ENCODE measurements at places on chromosomes 2 and 18. TPM values are rescaled to one million over a fixed set of nuclear protein-coding genes. Genes with fewer than 3 reads are reported as not detected.

TRIM43 gene
- not detected for total RNA-seq

DNA sequence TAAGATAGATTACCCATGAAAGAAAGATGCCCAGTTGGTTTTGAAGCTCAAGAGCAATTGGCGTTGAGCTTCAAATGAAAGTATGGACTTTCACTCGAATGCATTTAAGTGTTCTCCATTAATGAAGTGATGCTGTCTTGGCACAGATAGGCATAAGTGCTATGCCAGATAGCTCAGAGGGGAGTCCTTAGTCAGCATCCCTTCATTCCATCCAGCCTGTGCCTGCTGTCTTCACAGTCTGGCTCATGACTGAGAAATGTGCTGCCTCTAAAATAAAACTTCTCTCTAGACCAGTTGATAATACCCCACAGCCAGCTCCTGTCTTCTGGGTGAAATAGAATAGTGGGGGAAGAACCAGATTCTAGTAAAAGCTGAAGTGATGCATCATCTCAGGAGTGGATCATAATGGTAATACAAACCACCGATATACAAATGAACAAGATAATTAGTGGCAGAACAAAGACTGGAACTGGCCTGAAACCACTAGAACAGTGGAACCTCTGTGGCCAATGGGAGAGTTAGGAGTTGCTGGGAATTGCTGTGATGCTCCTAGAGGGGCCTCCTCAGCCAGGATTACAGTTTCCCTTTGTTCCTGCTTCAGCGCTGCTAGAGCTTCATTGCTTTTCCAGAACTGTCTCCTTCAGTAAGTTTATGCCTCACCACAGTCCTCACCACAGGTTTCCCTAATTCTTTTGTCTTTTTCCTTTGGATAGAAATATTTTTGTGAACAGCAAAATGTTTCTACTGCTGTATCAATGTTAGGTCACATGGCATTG is 359.3 kb downstream of the KIAA1328 start:
- DNase-seq, result no peak

NAT8 gene
- not detected for total RNA-seq

GRCh38 chr2:98487806-98488189 is 43.1 kb downstream of the INPP4A start:
- DNase-seq, result peak; percentile 66

DNA sequence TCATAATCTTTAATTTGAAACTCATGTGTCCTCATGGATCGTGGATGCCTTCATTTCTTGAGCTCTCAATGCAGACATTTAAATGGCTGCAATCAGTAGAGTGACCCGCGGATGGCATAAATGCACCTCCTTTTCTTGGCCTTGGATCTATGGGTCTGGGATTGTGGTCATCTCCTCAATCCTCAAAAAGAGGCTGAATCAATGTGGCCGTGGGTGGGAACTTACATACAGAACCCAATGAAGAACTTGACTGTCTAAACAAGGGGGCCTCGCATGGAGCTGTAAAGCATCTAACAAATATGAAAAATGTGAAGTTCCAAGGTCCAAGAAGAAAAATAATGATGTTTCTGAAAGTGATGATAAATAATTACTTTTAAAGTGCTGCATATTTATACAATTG is 2.9 kb downstream of the HOXD13 start:
- peak; percentile 9 for DNase-seq

DUSP11 gene
- total RNA-seq, result 19.1 TPM

DNA sequence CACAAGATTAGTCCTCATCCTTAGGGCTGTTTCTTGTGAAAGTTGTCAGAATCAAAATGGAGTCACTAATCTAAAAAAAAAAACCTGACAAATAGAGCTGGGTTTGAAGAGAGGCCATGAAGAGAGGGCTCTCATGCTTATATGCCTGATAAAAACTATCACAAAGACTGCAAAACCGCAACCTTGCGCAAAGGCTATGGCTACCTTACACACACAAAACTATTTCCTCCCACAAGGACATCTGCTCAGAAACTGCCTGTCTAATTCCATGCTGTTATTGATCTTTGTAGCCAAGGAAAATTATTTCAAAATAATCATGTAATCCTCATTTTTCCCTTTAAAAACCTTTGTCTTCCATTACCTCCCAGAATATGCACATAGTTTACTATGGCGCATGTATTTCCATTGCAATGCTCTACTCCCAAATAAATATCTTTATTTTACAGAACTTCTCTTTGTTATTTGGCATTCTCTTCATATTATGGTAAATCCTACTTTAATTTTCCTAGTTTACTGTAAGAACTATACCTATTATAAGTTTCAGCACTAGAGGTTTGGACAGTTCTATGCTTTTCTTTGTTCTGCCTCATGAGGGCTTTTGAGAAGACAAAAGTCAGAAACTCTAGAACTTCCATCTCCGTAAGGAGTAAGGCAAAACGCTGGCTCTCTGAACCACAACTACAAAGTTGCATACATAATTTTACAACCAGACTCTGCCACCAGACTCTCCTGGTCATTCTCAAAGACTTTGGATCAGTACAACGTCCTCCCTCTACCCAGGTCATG is 9.6 kb upstream of the DPYSL5 start:
- DNase-seq, result no peak

DNA sequence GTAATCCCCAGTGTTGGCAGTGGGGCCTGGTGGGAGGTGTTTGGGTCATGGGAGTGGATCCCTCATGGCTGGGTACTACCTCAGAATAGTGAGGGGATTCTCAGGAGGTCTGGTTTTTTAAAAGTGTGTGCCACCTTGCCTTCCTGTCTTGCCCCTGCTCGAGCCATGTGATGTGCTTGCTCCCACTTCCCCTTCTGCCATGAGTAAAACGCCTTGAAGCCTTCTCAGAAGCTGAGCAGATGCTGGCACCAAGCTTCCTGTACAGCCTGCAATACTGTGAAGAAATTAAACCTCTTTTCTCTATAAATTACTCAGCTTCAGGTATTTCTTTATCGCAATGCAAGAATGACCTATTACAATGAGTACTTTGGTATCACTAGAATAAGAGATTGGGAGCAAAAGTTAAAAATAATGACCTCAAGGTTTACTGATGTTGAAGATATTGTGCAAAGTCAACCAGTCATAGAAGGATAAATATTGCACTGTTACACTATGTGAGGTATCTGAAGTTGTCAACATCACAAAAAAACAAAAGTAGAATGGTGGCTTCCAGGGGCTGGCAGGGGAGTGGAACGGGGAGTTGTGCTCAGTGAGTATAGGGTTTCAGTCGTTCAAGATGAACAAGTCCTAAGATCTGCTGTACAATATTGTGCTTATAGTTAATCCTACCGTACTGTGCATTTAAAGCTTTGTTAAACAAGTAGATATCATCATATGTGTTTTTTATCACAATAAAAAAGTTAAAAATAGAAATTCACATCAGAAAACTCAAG is 938.3 kb upstream of the CNTNAP5 start:
- no peak for DNase-seq

GRCh38 chr2:237131749-237132533 is 46.3 kb downstream of the COPS8 start:
- DNase-seq, result no peak

DNA sequence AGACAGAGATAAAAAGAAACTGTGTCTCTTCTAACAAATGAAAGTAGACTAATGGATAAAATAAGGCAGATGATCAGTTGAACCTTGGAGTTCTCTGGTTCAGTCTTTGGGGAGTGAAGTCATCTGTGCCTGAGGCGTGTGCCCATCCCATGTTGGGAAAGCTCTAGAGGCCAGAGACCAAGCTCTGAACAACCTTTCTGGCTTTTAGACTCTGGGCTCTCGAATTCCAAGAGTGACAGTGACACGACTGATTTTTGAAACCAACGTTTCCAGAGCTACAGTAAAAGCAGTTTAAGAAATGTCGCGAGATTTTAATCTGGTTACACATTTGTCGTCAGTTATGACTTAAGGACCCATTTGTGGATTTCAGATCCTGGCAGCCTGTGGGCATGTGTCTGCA is 83.7 kb upstream of the APCDD1 start:
- no peak for DNase-seq

GRCh38 chr2:121858369-121858768 is 102.9 kb downstream of the TSN start:
- DNase-seq, result no peak

DNA sequence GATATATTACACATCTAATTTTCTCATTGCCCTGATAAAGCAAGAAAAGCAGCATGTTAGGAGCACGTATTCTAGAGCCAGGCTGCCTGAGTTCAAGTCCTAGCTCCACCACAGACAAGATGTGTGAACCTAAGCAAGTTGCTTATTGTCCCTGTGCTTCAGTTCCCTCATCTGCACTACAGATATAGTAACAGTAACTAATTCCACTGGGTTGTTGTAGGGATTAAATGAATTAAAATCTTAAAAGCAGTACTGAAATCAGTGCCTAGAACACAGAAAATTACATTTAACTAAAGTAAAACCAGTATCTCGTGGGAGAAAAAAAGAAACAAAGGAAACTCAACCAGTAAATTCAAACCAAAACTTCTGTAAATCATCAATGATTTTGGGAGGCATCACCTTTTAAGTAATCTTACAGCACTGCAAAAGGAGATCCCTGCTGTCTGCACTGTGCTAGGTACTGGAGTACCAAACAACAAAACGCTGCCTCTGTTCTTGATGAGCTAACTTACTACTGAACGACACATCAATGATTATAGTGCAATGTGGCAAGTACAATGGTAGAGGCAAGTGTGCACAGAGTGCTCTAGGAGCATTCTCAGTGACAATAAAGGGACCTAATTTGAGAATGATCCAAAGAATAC is 7.9 kb downstream of the MAP3K2 start:
- no peak for DNase-seq

GRCh38 chr2:2744958-2745715 is 414.1 kb upstream of the MYT1L start:
- no peak for DNase-seq

DNA sequence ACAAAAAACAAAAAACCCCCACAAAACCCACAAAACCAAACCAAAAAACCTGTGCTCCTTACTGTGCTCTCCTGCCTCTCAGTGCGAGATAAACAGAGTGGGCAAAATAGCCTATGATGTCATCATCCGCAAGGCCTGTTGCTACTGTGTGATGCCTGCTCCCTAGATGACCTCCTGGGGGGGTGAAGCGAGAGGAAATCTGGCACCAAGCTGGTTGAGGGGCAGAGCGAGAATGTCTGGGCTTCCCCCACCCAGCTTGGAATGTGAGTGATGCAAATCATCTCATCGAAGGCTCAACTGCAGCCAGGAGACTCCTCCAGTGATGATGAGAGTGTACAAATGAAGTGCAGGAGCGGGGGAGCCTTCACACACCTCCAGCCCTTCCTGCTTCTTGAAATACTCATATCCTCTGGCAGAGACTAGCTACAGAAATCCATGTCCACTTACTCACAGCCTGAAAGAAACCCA is 57.7 kb upstream of the MAP4K3 start:
- no peak for DNase-seq

GRCh38 chr2:168560817-168561499 is 104.9 kb downstream of the CERS6 start:
- no peak for DNase-seq

ALPG gene
- total RNA-seq, result 3.3 TPM

PSTPIP2 gene
- total RNA-seq, result 3.8 TPM

HRH4 gene
- total RNA-seq, result not detected

DNA sequence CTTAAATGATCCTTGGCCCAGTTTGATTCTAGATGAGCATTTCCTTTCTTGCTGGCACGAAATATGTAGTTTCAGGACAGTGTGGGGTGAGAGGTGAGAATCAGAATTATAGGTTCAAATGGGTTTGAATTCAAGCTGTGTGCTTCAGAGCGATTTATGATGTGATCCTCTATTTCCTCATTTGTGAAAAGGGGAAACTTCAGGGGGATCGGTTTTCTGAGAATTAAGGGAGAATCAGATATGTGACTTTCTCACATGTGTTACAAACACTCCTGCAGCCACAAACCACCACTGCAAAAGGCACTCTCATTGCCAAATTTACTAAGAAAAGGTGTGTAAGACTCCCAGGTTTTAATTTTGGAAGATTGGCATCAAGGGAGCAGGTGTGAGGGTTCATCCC is 24.4 kb downstream of the HK2 start:
- no peak for DNase-seq

- no peak for DNase-seq
These were observed 59.4 kb downstream of the DGKD start for GRCh38 chr2:233413559-233414272.

GRCh38 chr2:118687698-118688097 is 159.8 kb downstream of the EN1 start:
- no peak for DNase-seq

MATN3 gene
- 0.13 TPM for total RNA-seq

GRCh38 chr2:197219636-197220035 is 90.9 kb downstream of the ANKRD44 start:
- DNase-seq, result no peak

PAX8 gene
- 1.1 TPM for total RNA-seq

DNA sequence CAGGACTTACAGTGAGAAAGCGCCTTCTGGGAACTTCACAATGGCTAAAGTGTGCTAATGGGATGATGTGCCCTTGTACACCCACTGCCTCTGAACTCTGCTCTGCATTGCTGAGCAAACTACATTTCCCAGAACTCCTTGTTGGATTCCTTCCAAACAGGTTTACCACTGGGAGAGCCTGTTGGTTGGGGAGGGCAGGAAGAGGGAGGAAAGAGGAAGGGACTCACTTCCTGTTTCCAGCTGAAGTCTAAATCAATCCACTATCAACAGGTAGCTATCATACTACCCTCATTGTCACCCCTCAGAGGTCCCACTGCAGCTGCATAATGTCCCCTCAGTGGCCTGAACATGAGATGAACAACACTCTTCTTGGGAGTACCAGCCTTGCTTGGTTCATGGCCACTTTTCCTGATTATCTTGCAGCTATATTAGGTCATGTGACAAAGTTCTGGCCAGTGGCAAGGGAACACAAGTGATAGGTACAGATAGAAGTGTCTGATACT is 109.7 kb downstream of the MSH2 start:
- no peak for DNase-seq

GRCh38 chr2:164661349-164661748 is 40.1 kb upstream of the GRB14 start:
- no peak for DNase-seq

CCBE1 gene
- total RNA-seq, result 3.1 TPM

GRCh38 chr2:216366777-216367471 is 5.4 kb downstream of the MARCHF4 start:
- DNase-seq, result no peak

All from colonic mucosa (tissue), 4 donors.